AML-193 (cell line): ENCODE measurements at places on chromosomes 2 and 18.
A peak's percentile ranks its signal among the peaks of the same experiment; 100 is the strongest.

- no peak for DNase-seq
These were observed 293.8 kb upstream of the CHAC2 start for GRCh38 chr2:53473775-53474311.

GRCh38 chr2:106885329-106885728 is 638 bp downstream of the ST6GAL2 start:
- no peak for DNase-seq

GRCh38 chr2:151071906-151072305 is 189.8 kb downstream of the RBM43 start:
- DNase-seq: no peak

DNA sequence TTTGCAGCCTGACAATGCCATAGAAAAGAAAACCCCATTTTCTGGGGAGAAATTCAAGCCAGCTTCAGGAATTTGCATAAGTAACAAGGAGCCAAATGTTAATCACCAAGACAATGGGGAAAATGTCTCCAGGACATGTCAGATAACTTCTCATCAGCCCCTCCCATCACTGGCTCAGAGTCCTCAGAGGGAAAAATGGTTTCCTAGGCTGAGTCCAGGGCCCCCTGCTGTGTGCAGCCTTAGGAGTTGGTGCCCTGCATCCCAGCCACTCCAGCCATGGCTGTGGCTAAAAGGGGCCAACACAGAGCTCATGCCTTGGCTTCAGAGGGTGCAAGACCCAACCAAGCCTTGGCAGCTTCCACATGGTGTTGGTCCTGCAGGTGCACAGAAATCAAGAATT is 63.7 kb upstream of the FANCL start:
- DNase-seq: no peak

GRCh38 chr2:71069376-71069775 is 928 bp downstream of the NAGK start:
- no peak for DNase-seq

GRCh38 chr2:41791523-41791922 is 256.3 kb upstream of the PKDCC start:
- DNase-seq: peak; percentile 23

DNA sequence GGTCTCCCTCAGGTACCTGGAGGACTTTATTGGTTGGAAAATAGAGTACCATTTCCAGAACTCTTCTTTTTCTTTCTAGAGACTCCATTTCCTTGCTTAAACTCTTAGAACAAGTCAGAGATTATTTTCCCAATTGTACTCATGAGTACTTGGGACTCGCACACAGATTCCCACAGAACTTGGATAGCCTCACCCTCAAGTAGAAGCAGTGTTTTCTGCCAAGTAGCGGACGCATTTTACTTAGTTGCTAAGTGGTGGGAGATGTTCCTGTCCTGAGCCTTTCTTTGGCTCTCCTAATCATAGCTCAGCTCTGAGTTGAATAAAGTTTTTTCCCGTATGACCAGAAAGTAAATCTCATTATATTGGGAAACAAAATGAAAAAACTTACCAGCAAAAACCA is 17.2 kb downstream of the SLC30A3 start:
- no peak for DNase-seq

GRCh38 chr2:24451805-24452501 is 39.1 kb upstream of the NCOA1 start:
- DNase-seq: no peak

- no peak for DNase-seq
These were observed 40.0 kb downstream of the COA5 start for GRCh38 chr2:98568161-98568956.

DNA sequence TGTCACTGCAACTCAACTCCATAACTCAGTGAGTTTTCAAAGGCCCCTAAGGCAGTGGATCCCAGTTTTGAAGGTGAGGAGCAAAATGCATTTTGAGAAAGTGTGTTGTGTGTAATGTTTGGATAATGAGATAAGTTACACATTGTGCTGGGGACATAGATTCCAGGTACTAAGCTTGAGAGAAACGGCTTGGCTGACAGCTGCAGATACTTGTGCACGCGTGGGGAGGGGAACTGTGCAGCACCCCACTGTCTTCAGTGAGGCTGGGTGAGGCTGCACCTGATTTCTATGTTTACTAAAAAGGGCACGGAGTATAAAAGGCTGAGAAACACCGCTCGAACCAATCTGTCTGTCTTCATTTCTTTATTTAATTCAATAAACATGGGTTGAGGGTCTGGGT is 254.0 kb upstream of the COPS8 start:
- DNase-seq: no peak

- no peak for DNase-seq
These were observed 117.9 kb upstream of the SALL3 start for GRCh38 chr18:78861706-78862105.

GRCh38 chr2:240301256-240301795 is 134.1 kb upstream of the GPC1 start:
- no peak for DNase-seq

GRCh38 chr18:35282353-35282752 is 7.7 kb downstream of the ZSCAN30 start:
- DNase-seq: no peak

DNA sequence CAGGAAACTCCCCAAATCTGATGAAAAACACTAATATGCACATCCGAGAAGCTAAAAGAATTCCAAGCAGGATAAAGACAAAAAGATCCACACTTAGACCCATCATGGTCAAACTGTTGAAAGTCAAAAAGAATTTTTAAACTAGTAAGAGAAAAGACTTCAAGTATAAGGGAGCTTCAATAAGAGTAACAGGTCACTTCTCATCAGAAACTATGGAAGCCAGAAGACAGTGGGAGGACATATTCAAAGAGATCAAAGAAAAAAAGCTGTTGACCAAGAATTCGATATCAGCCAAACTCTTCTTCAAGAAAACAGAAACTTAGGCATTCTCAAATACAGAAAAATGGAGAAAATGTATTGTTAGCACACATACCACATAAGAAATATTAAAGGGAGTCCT is 50.4 kb downstream of the ZC3H8 start:
- peak; percentile 11 for DNase-seq

DNA sequence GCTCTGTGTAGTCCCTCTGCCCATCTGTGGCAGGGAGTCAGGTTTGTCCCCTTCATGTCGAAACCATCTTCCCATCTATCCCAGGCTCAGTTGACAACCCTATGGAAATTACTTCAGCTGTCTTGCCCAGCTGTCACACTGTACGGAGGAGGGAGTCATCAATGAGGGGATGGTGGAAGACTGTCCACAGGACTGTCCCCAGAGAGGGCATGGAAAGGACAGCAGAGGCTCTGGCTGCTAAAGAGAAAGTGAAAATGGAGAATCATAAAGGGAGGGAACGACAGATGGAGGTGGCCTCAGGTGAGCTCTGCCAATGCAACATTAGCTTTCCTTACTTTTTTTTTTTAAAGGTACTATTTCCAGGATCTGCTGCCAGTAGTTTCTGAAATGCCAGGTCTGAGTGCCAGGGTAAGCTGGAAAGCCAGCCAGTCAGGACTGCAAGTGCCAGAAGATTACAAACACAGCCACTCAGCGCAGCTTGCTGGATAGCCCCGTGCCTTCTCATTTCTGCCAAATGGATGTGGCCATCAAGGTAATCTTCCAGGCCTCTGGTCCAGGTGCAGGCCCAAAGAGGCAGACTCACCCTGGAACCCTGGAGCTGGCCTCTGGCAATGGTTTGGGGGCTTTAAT is 192.8 kb downstream of the AGPS start:
- DNase-seq: no peak

DNA sequence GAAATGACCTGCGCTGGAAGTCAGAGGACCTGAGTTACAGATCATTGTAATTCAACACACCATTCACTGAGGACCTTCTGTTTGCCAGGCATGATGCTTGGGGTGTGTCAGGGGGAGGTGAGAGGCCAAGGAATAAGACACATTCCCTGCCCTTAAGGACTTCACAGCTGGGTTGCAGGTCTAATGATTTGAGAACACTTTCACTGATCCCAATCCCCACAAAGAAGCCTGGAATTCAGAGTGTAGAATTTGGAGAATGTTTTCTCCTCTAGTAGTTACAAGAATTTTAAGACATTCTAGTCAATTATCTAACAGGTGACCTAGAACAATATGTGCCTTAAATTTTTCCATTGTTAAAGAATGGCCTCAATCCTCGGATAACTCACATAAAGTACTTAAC is 322.4 kb downstream of the TNS1 start:
- no peak for DNase-seq

- no peak for DNase-seq
These were observed 29.4 kb downstream of the SH3YL1 start for GRCh38 chr2:234421-234820.

GRCh38 chr2:134842930-134843490 is 4.6 kb downstream of the ACMSD start:
- no peak for DNase-seq

- no peak for DNase-seq
These were observed 266.6 kb downstream of the PDE11A start for GRCh38 chr2:177806025-177806424.

GRCh38 chr2:10004401-10004800 is 38.9 kb upstream of the KLF11 start:
- DNase-seq: no peak

DNA sequence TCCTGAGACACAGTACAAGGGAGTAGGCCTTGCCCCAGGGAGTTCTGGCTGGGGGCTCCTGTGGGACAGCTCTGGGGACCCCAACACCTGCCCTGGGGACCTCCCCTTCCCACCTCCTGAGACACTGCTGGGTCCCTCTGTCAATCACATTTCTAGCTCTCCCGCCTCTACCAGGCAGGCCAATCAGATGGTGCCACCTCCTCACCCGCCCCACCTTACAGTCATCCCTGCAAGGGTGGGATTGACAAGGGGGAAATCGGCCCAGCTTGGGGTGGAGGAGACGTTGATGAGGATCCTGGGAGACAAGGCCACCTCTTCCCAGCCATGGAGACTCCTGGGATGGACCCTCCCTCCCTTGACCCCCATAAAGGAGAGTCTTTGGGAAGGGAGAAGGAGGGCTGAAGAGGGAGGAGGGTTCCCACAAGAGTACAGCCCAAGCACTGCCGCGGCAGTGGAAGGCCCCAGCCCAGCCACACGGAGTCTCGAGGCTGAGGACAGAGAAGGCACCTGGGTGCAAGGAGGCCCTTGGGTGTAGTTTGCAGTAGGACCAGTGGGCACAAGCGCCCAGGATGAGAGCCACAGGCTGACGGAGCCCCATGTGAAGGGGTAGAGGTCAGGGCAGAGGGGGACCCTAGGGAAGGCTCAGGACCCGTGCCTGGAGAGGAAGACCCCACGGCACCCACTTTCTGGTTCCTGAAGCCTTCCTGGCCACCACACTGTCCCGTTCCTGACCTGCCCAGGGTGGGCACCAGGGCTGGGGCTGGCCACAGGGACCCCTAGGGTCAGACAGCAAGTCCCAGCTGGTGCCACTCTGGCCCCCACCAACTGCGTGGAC is 109.9 kb upstream of the OTOS start:
- no peak for DNase-seq

DNA sequence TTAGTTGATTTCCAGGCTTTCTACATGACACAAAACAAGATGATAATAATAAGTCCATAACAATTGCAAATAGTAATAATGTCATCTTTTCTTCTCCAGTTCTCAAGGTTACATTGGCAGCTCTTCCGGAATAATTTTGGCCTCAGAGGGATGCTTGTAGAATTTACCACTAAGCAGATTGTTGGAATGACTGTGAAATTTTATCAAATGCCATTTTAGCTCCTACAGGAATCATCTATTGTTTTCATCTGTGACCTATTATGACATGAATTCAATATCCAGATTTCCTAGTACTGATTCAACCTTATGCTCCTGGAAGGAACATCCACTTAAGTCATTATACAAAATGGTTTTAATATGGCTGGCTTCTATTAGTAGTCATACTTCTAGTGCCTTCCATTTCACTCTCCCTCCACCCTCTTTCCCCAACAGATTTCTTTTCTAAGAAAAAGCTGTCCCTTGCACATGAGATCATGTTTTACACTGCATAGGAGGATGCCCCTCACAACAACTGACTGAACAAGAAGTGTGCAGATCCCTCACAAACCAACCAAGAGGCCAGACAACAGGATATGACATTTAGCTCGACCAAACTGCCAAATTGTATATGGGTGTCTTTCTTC is 200.0 kb downstream of the DNER start:
- DNase-seq: no peak

DNA sequence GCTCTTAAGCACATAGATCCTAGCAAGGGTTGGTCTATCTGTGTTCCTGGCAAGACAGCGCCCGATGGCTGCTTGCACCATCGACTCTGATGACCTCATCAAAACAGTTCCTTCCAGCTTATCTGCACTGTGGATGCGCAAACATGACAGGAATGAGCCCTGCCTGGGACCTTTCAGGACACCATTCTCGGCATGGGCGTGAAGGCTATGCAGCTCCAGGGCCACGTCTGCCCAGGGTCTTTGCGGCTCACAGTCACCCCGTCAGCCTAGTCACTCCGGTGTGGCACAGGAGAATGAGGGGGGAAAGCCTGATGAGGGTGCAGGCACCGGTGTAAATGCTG is 147.8 kb upstream of the TWIST2 start:
- DNase-seq: no peak

GRCh38 chr2:37630301-37630700 is 41.1 kb downstream of the CDC42EP3 start:
- no peak for DNase-seq

GRCh38 chr2:218858138-218858445 is 1.5 kb upstream of the WNT6 start:
- DNase-seq: no peak

- DNase-seq: no peak
These were observed 185.8 kb downstream of the DOK6 start for GRCh38 chr18:69586537-69586936.

GRCh38 chr2:28209261-28209691 is 183.4 kb upstream of the FOSL2 start:
- DNase-seq: no peak

DNA sequence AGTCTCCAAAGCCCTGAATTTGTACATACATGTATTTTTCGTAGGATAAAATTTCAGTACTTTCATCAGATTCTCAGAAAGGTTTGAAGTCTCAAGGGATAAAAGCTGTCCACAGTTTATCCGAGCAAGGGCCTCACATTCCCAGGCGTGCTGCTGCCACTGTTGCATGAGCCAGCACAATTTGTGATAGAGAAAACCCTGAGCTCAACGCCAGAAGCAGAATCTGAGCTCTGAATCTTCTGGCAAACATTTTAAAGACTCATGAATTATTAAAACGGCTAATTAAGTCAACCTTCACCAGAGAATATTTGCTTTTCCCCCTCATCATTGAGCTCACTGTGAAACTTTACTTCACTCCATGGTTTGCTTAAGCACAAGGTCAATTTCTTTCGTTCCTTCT is 38.5 kb upstream of the STPG4 start:
- DNase-seq: no peak

GRCh38 chr2:27095745-27096651 is 9.4 kb downstream of the KHK start:
- no peak for DNase-seq

GRCh38 chr2:215841175-215841816 is 172.1 kb downstream of the MREG start:
- DNase-seq: no peak
